GDM1 (cell line): ENCODE measurements at places on chromosomes 12 and 14.

GRCh38 chr14:96272777-96273473 is 16.9 kb downstream of the BDKRB1 start:
- DNase-seq = no peak

GRCh38 chr12:2009623-2010022 is 5.4 kb upstream of the DCP1B start:
- no peak for DNase-seq

DNA sequence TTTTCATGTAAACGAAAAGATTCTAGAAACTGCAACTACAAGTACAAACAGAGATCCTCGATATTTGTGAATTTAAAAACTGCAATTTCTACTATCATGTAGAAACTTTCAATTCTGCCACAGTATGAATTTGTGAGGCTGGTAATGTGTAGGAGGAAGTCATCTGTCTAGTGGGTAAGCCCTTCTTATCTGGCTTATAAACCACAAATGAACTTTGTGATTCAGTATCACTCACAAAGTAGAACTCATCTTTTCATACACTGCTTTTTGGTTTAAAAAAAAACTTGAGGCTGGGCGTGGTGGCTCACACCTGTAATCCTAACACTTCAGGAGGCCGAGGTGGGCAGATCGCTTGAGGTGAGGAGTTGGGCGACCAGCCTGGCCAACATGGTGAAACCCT is 20.7 kb downstream of the GTF2A1 start:
- no peak for DNase-seq

DNA sequence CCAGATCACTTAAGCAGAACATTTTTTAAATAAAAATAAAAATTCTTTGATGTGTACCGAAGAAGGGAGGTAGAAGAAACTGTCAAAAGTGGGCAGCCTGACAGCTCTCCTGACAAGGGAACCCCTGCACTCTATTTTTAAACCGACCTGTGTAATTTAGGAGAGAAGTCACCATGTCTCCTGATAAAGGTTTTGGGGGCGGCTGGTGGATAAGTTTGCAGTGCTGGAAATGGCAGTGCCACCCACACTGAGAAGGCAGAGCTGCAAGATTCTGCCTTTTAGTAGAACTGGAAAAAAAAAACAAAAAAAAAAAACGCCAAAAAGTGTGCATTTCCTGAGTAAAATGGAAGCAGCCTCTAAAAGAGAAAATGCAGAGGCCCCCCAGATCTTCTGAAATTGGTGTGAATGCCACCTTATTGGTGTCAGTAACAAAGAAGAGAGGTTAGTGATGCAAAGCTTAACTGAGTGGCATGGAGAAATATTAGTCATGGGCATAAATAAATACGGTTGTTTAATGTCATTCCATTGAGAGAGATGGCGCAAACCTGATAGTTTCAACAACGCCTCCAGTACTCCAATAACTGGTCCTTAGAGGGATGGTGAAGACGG is 24.7 kb downstream of the DUSP6 start:
- no peak for DNase-seq

DNA sequence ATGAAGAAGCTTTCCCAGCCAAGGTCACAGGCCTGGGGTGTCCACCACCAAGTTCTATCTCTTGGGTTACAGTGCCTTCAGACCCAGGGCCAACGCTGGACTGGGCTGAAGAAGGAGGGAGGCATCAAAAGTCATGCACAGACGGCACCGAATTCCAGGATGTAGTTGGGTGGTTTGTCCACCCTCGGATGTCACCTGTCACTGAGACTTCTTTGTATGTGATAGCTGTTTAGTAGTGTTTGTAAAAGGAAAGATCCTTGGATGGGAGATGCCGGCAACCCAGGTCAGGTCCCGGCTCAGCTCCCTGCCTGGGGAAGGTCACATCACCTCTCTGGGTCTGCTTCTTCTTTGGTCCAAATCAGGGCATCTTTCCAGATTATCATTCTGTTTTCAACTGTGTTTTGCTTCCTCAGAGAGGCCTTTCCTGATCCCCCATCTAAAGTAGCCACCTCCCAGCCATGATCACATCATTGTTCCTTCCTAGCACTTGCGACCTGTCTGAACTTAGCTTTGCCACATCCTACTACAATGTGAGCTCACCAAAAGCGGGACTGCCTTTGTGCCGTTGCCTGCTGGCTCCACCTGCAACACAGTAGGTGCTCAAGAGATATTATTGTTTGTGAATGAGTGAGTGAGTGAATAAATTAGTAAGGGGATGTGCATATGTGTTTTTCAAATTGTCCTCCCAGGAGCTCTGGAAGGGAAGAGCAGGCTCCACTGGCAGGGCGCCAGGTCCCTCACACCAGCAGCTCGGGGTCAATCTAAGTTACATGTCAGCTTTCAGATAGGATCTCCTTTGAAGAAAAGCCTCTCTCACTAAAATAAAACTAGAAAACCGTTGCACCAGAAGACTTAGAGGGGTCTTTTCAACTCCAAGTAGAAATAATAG is 2.1 kb downstream of the TSPAN11 start:
- no peak for DNase-seq

- DNase-seq = no peak
Observed at GRCh38 chr14:93879362-93879983, 47.7 kb upstream of the FAM181A start.

GRCh38 chr12:65958456-65958855 is 134.2 kb downstream of the HMGA2 start:
- no peak for DNase-seq

DNA sequence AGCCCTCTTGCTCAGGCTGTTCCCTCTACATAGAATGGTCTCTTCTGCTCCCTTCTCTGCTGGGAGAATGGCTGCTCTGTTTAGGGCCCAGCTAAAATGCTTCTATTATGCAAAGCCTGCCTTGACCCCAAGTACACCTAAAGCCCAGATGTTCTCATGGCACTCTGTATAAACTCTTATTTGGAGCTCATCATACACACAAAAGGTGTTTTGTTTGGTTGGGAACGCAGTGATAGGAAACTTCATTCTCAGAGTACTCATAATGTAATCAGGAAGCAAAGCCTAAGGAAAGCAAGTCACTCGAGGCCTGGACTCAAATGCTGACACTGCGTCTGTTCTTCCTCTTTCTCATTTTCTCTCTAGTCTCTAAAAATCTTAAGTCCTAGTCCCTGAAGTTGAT is 38.2 kb upstream of the SYCP3 start:
- DNase-seq = peak; percentile 14

DNA sequence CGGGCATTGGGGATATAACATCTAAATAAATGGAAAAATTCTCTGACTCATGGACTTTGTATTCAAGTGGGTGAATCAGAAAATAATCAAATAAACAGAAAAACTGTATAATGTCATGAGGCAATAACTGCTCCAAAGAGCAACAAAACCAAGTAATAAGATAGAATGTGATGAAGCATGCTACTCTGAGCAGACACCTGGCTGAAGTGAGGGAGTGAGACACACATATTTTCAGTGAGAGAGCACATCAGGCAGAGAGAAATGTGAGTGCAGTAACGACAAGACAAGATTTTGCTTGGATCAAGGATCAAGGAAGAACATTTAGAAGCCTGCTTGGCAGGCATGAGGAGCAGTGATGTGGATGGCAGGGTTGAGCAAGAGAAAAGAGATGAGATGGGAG is 75.8 kb upstream of the CCDC91 start:
- DNase-seq = no peak

GRCh38 chr12:45409966-45410365 is 194.1 kb downstream of the ANO6 start:
- DNase-seq = no peak

DNA sequence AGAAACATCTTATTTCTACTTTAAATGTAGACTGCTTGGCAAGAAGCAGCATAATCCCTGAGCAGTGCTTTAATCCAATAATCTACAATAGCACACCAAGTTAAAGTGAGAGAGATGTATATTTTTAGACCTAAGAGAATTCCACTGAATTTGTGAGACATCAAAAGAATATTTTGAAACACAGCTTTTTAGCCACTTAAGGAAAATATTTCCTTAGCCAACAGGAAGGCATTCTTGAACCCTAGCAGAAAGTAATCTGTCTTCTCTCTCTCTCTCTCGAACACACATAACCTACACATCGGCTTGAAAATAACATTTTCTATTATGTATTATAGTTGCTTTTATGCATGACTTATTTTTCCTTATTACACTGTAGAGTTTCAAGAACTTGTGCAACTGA is 34.0 kb downstream of the KITLG start:
- no peak for DNase-seq

GRCh38 chr14:68309616-68310015 is 483.3 kb downstream of the ZFP36L1 start:
- DNase-seq = peak; percentile 37

GRCh38 chr12:93957870-93958269 is 190.5 kb upstream of the PLXNC1 start:
- DNase-seq = no peak

DNA sequence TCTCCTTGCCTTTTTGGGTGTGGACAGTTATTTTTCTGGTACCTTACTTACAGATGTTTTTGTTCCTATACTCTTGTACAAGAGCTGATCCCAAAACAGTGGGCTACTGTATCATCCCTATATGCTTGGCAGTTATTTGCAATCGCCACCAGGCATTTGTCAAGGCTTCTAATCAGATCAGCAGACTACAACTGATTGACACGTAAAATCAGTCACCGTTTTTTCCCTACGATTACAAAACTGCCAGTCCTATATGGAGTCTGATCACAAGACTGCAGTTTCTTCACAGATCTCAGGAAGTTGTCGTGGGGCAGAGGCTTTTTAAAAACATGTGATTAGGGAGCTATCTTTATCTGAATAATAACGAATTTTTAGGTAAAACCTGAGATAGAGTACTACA is 1.3 kb downstream of the LYSET start:
- DNase-seq = no peak

- DNase-seq = no peak
Observed at GRCh38 chr12:115324949-115325593, 641.1 kb upstream of the TBX3 start.

- DNase-seq = no peak
Observed at GRCh38 chr14:66696326-66696725, 188.4 kb downstream of the GPHN start.

DNA sequence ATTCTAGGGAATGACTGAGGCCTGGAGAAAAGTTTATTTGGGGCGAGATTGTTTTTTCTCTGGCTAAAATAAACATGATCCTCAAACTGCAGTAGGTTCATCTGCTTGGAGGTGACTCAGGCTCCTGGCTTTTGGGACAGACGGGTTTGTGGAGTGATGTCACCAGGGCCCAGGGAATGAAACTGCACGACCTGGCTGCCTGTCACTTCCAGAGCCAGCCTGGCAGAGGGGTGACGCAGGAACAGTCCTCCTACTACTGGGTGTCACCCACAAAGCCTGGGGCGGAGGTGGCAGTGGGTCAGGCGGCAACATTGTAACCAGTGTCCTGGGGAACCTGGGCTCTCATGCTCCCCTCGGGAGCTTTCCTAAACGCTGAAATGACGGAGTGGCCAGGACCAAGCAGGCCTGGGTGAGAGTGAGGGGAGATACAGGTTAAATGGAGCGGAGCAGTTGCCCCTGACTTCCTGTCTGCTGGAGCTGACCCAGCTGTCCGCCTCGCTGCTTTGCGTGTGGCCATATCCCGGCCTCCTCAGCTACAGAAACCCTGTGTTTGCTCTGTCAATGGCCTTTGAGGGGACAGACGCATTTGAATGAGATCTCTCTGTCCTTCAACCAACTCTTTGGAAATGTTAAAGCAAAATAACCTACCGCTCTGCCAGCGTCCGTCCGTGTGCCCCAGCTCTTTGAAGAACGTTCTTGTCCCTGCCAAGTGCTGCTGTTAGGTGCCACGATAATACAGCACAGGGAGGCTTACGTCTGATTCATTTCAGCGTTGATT is 6.5 kb downstream of the HIP1R start:
- DNase-seq = no peak

GRCh38 chr12:49489720-49490119 is 49.1 kb upstream of the KCNH3 start:
- no peak for DNase-seq

DNA sequence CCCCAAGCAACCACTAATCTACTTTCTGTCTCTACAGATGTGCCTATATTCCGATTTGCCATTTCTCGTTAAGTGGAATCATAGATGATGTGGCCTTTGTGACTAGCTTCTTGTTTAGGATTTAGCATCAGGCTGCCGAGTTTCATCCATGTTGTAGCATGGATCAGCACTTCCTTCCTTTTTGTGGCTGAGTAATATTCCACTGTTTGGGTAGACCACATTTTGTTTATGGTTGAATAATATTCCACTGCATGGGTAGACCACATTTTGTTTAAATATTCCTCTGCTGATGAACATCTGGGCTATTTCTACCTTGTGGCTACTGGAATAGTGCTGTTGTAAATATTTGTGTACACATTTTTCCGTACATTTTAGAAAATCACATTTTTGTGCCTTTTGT is 36.4 kb downstream of the SPRING1 start:
- no peak for DNase-seq

DNA sequence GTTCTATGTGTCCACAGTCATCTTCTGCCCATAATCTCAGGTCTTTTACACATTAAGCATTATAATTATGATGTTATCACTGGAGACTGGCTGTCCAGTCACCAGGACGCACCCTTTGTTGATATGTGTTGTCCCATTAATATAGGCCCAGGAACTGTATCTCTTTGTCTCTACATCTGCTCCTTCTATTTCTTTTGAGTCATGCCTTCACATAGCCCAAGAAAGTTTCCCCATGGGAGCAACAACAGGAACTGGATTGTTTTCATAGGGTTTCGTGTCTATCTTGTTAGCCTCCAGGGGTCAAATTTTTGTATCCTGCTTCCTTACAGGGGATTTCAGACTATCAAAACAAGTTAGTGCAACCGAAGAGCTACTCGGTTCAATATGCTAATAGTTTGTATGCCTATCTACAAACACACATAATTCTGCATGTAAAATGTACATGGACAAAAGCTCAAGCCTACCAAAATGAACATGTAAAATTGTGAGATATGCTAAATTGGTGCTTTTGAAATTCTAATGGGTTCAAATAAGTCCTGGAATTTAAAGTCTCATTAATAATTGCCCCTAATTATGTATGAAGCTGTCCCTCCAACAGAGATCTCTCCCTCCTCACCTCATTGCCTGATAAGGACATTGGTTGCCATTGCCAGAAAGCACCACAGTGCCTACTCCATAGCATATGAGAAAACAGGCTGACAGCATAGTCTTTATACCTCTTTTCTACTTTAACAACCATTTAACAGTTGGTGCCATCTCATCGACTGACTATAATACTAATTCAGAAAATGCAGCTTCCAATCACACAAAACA is 99.8 kb upstream of the DIO2 start:
- no peak for DNase-seq

DNA sequence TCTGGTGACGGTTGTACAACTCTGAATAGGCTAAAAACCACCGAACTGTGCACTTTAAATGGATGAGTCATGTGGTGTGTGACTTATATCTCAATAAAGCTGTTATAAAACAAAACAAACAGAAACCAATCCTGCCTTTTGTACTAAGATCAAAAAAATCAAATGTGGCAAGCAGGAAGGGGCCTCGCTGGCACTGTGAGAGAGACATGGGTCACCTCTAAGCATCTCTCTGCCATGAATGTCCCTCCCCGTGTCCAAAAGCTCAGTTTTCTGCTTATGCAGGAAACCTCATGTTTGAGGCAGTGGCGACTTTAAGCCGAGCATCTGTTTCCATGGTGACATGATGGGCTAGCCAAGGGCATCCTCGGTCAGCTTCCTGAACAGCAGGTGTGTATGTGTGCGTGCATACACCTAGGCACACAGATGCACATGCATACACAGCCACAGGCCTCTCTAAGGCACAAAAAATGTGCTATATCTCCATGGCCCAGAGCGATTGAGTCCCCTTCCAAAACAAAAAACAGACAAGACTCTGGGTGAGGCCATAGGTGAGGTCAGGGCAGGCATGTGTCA is 44.4 kb downstream of the ARL6IP4 start:
- no peak for DNase-seq
